Activated T-helper 1 cell treated with anti-CD3 and anti-CD28 coated beads, Interleukin-2, amount 50 U/mL, for 16 hours (primary cell): ENCODE measurements at places on chromosomes 13 and 19.

GRCh38 chr13:99572131-99572530, 70.9 kb downstream of the TM9SF2 start:
- DNase-seq: no peak

- no peak for DNase-seq
Observed at GRCh38 chr13:31895691-31896090, 135.9 kb upstream of the FRY start.

DNA sequence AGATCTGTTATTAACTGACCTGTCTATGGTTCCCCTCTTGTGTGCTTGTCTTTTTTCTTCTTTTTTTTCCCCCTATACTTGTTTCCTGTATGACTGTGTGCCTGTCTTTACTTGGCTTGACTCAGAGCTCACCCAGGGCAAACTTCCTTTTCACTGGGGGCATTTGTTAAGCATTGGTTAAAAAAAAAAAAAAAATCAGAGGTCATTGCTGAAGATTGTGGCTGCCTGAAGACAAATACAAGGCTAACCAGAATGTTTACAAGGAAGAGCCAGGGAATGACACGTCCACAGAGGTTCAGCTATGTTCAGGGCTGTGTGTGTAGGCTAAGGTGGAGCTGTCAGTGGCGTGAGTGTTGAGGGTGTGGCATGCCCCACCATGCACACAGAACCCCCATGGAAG, 47.1 kb downstream of the LNX2 start:
- DNase-seq: no peak

- DNase-seq: no peak
Observed at GRCh38 chr13:102295316-102296048, 106.4 kb downstream of the FGF14 start.

DNA sequence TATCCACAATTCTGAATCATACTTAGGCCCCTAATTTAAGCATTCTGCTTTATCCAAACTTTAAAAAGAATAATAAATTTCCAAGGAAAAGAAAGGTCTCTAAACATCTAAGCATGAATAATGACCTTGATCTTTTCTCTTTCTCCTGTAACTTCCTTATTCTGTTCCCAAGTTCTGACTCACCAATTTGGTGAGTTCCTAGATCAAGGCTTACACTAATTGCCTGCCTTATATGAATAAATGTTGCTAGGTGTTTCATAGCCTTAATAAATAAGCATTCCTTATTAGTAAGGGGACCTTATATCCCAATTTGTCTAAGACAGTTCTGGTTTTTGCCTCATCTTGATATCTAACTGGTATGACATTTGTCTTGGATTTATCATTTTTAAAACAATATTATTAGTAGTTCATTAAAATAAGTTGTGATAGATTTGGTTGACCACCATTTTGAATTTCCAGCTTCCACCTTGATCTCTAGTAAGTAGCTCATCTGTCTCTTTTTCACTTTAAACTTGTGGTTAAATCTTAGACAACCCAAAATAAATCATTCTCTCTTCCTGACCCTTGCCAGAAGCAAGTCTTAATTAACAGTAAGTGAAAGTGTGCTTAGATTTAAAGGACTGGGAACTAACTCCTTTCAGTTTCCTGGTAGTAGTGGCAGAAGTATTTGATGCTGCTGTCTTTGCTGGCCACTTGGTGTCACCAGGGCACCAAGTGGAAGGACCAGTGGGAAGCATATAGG, 121.2 kb upstream of the MLNR start:
- no peak for DNase-seq
